ENCODE measurements at places on chromosomes 7 and 10.

- peak; percentile 81 for DNase-seq
Measured at GRCh38 chr7:100563809-100564400, 9.8 kb downstream of the SAP25 start.

DNA sequence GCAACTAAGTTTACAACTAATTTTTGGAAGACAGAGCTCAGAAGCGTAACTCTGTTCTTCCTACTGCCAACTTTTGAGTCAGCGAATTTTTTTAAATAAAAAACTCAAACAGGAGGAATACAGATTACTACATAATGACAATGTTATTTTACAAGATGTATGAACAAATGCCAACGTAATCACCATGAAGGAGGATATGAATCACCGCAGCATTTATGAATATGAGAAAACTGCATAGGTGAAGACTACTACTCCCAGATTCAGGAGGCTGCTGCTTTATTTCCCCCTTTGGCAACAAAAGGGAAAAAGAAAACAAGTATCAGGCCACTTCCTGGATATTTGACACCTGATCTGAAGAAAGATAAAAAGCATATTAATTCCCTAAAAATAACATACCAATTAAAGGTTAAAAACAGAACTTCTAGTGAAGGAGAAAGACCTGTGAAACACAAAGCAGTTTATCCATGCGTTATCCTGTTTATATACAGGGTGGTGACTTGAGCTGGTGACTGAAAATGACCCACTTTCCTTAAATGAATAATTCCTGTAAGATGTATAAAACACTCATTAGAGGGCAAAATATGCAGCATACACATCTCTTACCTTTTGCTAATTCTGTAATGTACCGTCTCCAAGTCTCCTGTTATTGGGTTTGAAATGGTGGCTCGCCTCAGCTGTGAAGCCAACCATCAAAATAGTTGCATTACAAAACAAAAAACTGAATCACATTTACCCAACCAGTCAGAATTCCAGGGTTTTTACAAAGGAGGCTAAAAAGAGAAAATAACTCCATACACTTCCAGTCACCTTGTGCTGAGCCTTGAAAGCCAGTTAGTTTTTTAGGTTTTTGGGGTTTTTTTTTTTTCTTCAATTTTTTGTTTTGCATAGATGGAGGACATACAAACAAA is 52.0 kb downstream of the P4HA1 start:
- no peak for DNase-seq

- no peak for DNase-seq
Measured at GRCh38 chr7:140637400-140637799, 3.2 kb downstream of the DENND2A start.

DNA sequence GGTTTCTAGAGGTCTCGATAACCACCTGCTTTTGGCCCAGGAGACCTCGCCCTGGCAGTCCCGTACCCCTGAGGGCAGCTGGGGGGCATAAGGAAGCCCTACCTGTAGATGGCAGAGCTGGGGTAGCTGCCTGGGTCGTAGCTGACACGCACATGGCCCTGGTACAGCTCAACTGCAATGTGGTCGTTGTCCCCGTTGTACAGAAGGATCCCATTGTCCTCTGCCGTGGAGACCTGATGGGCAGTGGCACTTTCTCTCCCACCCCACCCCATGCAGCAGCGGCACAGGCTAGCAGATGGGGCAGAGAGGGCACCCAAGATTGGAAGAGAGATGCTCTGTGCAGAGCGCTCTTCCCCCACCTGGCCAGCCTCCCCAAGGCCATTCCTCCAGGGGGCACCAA is 172.5 kb downstream of the LCOR start:
- DNase-seq: no peak

DNA sequence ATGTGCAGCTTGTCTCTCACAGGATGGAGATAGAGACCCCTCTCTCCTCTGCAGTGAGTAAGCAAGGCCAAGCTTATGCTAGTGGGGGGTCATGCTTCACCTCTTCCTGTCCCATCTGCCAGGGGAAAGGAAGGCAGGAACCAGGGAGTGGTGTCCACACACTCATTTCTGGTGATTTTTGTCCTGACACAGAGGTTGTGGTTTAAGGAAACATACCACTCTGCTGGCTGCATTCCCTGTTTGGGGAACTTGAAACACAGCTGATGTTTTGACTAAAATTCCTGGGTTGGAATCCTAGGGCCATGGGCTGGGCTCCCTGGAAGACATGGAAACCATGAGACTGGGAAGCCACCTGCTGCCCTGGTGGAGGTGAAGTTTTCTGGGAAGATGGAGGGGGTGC is 21.4 kb downstream of the C10orf120 start:
- no peak for DNase-seq

- no peak for DNase-seq
Measured at GRCh38 chr10:70122742-70123141, 9.9 kb downstream of the AIFM2 start.

DNA sequence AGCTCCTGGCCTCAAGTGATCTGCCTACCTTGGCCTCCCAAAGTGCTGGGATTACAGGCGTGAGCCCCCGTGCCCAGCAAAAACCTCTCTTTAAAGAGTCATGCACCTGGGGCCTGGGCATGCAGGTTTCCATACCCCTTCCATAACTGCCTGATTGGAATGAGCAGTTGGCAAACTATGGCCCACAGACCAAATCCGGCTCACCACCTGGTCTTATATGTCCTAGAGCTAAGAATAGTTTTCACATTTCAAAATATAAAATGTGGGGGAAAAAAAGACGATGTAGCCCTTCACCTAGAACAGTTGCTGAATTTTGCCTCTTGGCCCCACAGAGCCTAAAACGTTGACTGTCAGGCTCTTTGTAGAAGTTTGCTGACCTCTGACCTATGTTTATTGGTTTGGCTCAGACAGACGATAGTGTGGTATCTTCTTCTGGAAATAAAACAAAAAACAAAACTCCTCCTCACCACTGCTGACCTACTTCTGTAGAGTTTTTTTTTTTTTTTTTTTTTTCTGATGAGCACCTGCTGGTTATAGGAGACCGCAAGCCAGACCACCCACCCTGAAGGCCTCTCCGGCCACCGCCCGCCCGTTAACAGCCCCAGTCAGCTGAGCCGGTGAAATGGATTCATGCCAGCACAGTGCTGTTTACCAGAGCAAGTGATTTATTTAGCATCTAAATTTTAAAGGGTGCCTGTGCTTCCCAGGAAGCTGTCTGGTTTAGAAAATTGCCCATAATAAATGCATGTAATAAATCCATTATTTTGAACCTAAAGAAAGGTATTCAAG is 33.5 kb upstream of the SFRP5 start:
- DNase-seq: no peak

GRCh38 chr10:100119726-100120125 is 38.1 kb upstream of the CPN1 start:
- no peak for DNase-seq

GRCh38 chr7:44348300-44348699 is 22.9 kb upstream of the CAMK2B start:
- no peak for DNase-seq

GRCh38 chr10:48843198-48843597 is 96.4 kb downstream of the LRRC18 start:
- DNase-seq: no peak

- no peak for DNase-seq
Measured at GRCh38 chr7:82263920-82264782, 179.4 kb downstream of the CACNA2D1 start.

DNA sequence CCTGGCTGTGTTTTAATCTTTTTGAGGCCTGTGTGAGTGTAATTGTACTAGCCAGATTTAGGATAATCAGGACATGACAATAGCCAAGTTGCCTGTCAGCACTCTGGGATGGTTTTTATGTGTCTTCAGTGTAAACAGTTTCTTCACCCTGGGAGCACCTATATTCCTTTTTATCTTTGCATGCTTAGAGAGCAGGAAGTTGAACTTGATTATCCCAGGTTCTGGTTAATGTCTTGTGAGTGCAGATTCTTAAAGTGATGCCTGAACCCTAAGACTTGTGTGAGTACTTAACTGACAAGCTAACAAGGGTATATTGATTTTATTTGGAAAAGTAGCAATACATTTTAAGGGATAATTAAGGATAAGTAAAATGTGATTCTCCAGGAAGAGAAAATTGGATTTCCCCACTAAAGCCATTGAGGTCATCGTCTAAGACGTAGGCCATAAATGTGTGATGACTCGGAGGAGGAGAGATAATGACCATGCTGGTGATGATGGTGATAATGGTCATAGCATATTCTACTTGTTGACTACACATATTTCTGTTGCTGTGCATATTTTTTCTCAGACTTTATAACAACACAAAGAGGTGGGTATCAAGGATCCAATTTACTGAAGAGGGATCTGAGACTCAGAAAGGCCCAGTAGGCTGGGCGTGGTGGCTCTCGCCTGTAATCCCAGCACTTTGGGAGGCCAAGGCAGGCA is 234.7 kb downstream of the CAMK1D start:
- no peak for DNase-seq

DNA sequence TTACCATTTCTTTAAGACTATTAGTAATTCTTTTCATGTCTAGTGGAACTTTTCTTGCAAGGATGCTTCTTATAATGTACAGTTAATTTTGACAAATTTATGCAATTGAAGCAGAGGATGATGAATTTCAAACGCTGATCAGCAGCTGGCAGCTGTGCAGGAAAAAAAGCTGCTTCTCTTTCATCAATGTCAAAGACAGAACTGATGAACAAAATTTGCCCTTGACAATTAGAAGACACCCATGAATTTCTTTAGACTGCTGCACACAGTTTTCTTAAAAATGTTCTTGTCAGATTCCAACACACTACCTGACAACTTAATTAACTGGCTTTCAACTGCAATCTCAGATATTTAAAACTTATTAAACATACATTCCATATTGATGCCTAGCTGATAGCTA is 138.3 kb downstream of the SKAP2 start:
- DNase-seq: no peak

DNA sequence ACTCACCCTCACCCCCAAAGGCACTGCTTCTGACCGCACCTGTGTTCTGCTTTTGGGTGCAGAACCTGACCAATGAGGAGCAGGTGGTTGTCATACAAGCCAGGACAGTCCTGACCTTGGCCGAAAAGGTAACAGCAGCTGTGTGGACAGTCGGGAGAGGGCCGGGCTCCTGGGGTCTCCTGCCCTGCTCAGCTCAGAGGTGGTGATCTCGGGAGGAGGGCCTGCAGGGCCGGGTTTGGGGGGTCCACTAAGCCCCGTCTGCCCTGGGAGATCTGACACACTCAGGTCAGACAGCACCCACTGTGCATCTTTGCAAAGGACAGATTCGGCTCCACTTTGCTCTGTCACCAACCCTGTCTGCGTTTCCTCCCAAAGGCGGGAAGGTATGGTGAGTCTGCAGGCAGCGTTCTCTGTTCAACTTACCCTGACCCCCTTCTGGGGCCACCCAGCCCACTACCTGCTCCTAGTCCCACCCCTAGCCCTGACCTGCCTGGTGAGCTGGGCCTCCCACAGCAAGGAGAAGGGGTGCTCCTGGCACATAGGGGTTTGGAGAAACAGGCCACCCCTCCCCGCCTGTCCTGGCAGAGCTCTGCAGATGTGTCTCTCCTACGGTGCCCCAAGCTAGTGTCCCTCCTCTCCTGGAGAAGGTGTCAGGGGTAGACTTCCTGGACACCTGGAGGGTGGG is 33.7 kb upstream of the DPYSL4 start:
- no peak for DNase-seq

DNA sequence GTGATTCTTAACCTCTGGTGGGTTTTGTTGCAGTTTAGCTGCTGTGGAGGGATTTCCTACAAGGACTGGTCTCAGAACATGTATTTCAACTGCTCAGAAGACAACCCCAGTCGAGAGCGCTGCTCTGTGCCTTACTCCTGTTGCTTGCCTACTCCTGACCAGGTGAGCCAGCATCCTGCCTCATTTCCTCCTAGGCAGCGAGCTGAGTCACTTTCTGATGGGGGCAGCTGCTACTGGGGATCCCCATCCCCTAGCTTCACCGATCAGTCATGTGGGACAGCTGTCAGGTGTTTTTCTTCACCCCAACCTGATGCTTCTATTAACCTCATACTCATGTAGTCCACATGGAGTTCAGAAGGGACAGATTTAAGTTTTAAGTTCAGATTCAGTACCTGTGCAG is 21.7 kb upstream of the SMO start:
- no peak for DNase-seq

- peak; percentile 47 for DNase-seq
Measured at GRCh38 chr7:86469680-86470295, 173.9 kb upstream of the GRM3 start.

- no peak for DNase-seq
Measured at GRCh38 chr7:78594156-78594555, 795.6 kb downstream of the PHTF2 start.

- no peak for DNase-seq
Measured at GRCh38 chr10:80691441-80691840, 153.7 kb downstream of the SH2D4B start.

DNA sequence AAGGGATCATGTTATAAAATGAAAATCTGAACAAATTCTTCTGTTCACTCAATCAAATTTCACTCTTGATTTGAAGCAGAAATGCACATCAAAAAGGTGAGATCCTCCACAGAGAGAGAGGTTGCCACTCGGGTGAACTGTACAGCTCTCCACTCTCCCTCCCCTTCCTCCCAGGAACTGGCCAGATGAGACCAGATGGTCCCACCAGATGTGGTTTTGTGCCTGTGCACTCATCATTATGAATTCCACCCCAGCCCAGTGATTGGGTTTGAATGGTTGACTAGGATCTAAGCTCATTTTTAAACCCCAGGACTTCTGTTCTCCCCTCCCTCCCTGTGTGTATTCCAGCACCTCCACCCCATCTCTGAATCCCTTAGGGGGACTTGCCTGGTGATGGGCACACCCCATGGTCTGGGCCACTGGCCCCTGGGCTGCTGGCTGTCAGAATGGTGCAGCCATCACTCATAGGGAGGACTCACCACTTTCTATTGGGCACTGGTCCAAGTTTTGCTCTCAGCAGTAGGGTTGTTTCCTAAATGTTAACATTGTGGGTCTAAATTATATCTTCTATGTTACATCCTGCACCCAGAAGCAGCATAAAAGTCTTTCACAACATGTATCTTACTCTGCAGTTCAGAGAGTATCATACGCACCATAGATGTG is 393.1 kb downstream of the TNS3 start:
- no peak for DNase-seq

DNA sequence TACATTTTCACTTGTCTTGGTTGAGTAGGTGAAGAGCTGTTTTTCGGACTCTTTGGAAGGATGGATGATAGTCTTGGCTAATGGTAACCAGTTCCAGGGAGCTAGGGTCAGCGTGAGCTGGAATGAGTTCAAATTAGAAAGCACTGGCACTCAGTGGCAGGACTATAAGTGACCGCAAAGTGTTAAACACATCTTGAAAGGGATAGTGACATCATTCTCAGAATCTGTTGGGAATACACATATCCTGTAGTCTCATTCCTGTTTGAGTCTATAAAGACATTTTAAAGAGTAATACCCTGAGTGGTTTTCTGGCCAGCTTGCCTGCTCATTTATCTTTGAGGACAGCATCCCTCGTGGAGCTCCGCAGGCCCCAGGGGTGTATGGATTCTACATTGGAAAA is 56.7 kb upstream of the TMEM248 start:
- DNase-seq: no peak

GRCh38 chr10:97714401-97715258 is 1.1 kb downstream of the MARVELD1 start:
- DNase-seq: peak; percentile 64

Measured in dorsolateral prefrontal cortex (tissue), 122 donors.